ENCODE measurements at places on chromosomes 7 and 10.

DNA sequence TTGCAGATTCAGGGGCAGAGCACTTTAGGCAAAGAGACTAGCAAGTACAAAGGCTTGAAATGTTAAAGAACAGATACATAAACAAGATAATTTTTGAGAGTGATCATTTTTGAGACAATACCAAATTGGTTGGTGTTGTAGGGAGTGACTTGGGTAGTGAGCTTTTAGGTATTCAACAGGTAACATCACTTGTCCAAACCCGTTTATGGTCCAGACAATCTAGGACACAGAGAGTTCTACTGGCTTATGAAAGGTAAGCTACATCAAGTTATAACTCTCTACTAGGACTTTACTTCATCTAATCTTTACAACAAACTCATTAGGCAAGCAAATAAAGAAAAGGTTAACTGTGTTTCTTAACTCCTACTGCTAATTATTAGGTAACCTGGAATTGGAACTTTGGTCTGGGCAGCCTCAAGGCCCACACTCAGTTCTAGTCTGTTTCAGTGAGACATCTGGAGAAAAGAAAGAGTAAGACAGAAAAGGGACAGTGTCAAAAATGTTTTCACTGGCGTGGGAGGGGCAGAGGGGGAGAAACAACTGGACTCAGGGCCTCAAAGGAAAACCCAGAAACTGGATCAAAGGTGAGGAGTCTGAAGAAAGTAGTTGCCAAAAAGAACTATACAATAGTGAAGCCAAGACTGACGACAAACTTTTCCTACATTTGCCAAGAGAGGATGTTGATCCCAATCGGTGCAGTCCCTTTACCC is 39.2 kb downstream of the GNAT3 start:
- no peak for DNase-seq

- DNase-seq: no peak
Observed at GRCh38 chr10:88949912-88950837, 2.4 kb downstream of the ACTA2 start.

DNA sequence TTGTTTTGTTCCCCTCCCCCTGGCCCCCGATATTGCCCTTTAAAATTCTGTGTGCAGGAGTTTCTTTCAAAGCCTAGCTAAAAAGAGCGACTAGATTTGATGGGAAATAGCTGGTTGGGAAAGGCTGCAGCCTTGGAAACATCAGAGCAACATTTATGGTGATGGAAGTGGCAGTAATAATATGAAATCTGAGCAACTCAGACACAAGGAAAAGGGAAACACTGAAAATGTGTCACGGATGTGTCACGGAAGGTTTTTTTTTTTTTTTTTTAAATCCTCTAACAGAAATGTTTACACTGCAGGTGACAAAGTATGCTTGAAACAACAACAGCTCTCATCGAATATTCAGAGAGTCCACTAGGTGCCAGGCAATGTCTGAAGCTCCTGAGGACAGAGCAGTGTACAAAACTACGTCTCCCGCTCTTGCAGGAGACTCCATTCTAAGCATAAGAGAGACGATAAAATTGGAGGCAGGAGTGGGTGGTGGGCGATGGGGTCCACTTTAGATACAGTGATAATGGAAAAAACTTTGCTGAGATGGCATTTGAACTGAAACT is 143.0 kb downstream of the RSU1 start:
- DNase-seq: no peak

DNA sequence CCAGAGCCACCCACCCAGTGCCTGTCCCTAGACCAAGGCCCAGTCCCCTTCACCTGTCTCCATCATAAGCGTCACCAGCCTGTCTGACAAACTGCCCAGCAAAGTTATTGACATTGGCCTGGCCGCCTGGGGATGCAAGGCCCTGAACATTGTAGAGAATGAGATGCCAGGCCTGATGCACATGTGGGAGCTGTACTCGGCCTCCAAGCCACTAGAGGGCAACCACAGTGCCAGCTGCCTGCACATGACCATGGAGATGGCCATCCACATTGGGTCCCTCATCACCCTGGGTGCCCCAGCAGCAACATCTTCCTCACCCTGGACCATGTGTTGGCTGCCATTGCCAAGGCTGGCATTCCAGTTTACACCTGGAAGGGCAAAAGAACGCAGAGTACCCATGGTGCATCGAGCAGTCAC is 63.7 kb upstream of the ANTXRL start:
- DNase-seq: no peak

DNA sequence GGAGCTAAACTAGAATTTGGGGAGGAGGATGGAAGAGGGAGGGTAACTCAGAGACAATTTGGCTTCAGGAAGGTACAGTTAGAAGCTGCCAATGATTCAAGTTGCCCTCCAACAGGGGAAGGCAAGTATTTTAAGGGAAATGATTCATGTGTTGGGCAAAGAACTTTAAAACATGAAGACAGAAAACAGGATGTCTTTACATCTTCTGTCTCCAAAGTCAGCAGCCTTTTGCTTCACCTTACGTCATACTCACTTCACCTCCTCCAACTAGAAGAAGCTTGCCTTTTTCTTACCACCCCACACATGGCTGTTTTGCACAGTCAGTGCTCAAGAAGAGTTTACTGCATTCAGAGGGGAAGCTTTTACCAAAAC is 36.1 kb downstream of the PPP1R3C start:
- DNase-seq: no peak

- no peak for DNase-seq
Observed at GRCh38 chr7:148661471-148661870, 37.2 kb upstream of the CUL1 start.

GRCh38 chr7:99142727-99143520 is 984 bp downstream of the SMURF1 start:
- no peak for DNase-seq

- DNase-seq: no peak
Observed at GRCh38 chr7:70781922-70782311, 350.0 kb upstream of the GALNT17 start.

DNA sequence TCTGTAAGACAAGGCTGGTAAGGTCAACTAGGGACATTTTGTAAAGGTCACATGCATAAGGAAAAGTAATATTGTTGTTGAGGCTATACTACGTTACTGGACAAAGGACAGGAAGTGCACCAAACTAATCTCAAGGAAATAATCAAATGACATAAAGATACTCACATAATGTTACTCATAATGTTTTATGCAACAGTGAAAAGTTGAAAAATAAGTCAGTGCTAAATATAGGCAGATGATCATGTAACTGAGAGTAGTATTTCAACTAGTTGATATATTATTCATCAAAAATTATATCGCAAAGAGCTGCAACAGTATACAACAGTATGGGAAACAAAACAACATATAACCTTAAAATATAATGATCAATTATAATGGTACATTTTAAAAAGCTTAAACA is 215.7 kb downstream of the PTN start:
- no peak for DNase-seq

DNA sequence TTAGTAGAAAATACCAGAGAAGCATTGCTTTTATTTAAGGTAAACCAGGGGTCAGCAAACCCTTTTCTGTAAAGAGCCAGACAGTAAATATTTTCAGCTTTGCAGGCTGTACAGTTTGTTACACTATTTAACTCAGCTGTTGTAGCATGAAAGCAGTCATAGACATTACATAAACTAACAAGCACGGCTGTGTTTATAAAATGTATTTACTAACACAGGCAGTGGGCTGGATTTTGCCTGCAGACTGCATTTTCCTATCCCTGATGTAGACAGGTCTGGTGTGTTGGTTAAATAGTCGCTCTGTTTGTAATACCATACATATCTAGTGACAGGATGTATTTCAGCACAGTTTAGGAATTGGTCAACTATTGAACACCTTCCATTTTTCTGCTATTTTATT is 129.3 kb downstream of the ST7 start:
- DNase-seq: no peak

DNA sequence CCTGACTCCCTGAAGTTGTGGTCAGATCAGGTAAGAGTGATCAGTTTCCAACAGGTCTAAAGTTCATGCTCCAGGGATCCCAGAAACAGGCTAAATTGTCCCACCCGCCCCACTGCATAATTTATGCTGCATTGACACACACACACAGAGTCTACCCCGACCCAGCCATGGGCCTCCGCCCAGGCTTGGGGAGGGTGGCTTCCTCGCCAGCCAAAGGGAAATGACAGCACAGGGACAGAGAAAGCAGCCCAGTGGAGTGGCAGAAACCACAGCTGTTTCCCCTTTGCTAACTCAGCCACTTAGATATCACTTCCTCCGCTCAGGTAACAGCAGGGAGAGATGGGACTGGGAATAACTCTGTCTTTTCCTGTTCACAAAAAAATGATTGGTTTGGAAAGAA is 9.4 kb downstream of the SH3PXD2A start:
- no peak for DNase-seq

DNA sequence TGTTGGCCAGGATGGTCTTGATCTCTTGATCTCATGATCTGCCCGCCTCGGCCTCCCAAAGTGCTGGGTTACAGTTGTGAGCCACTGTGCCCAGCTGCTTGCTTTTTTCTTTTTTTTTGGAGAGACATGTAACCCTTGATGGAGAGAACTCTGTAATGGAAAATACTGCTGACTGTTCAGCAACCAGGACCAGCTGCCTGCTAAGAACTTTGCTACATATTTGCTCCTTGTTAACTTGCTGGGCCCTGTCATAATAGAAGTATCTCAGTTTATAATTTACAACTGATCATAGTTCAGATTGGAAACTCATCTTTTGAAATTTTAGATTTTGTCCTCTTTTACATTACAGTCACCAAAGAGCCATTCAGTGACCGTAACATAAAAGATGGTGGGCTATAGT is 34.9 kb downstream of the TASOR2 start:
- no peak for DNase-seq

DNA sequence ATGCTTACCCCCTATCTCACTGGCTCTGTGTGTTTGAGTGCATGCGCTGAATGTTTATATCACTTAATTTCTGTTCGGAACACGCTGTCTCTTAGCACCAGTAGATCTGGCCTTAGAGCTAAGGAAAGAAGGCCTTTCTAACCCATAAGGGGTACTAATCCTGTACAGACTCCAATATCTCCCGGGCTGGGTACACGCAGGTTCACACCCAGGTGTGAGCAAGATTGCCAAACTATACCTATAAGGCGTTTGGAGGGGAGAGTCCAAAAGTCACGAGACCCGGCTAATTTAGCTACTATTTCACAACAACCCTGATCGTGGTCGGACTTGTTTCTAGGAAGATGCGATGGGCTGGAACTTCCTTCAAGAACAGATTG is 727 bp upstream of the PDSS1 start:
- DNase-seq: peak; percentile 56

DNA sequence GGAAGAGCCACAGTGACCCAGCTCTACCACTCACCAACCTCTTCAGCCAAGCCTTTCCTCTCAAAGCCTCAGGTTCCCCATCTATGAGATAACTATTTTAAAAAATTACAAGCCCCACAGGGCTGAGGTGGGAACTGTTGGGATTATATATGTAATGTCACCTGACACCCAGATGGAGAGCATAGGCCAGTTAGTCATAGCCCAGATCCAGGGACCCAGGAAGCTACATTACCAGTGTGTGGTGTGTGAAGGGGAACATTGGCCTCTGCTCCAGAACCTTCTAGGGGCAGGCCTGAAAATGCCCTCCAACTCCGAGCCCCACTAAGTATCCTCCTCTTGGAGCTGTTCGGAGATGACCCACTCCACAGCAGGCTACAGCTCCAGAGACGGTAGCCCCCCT is 162.4 kb downstream of the NRF1 start:
- no peak for DNase-seq

DNA sequence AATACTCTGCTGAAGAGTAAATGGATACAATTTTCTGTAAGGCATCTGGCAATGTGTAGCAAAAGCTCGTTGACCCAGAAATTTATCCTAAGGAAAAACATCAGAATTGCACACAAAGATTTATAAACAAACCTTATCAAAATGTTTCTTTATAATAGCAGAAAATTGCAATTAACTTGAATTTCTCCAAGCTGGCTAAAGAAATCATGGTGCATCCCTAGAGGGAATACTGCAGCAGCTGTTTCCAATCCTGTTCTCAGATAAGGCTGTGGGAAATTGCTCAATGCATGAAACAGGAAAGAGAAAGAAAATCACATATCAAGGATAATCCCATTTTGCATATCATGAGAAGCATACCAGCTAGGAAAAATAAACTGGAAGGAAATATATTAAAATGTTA is 18.7 kb downstream of the TACR2 start:
- no peak for DNase-seq

DNA sequence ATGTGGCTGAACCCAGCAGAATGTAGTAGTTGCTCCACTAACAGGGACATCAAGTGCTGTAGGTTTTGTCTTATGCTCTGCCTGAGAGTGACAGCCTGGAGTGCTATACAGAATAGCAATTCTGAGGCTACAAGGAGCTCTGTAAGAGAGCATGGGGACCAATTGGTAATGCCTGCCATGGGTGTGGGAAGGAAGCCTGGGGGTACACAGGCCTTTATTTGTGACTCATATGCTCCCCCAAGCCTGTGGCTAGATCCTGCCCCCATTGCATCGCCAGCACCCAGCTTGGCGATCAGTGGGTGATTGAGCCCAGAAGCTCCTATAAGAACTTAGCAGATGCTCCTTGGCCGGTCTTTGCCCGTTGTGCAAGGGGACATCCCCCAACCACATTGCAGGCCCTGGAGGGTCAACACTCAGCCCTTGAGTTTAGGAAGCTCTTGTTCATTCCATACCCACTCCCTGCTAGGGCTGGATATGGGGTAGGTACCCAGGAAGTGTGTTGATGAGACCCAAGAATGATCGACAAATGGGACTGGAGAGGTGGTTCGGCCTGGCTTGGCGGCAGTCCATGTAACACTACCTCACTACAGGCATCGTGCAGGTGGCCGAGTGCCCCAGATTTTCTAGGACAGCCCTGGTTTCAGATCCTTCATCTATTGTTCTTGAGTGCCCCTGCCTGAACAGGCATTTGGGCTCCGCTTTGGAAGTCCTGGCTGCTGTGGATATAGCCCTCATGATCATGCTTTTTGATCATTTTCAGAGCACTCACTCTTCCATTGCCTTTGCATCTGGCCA is 37.7 kb downstream of the ZMIZ1 start:
- no peak for DNase-seq

GRCh38 chr7:122743211-122743610 is 40.5 kb upstream of the RNF148 start:
- no peak for DNase-seq

GRCh38 chr7:124428781-124429180 is 336.8 kb downstream of the GPR37 start:
- DNase-seq: no peak

- DNase-seq: no peak
Observed at GRCh38 chr10:107004362-107004761, 160.1 kb downstream of the SORCS1 start.

DNA sequence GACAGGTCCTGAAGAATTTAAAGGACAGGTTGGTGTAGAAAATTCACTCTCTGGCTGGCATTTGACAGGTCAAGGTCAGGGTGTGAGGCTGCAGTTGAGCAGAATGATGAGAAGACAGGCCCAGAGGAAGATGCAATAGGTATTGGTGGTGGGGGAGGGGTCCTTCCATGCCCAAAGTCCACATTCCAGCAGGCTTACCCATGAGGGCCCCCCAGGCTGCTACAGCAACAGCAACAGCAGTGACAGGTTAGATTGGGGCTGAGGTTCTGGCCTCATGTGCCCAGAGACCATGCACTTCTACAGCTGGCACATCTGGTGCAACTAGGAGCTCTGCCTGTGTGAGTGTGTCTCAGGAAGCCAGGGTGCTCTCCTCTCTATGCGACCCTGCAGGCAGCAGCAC is 223.5 kb upstream of the GHITM start:
- no peak for DNase-seq

Measured in LNCaP clone FGC (cell line).